ENCODE measurements at places on chromosomes 5 and 9.

DNA sequence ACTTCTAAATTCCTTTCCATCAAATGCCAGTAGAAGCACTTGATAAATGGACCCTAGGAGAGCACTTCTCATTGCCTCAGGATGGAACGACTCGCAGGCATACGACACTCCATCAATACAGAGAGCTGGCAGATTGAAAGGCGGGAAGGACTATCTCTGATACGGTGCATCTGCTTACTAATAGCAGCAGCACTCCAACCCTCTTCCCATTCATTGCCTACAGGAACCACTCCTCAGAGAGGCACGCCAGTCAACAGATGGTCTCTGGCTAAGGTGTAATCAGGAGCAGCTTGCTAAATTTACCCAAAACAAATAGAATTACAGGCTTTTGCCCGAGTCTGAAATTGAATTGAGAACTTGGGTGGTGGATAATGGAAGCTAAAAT, 168.1 kb downstream of the EFNA5 start:
- no peak for DNase-seq

- no peak for DNase-seq
Measured at GRCh38 chr5:68918306-68918705, 175.5 kb upstream of the SLC30A5 start.

GRCh38 chr9:112719241-112719691, 1.3 kb upstream of the INIP start:
- DNase-seq: no peak

- DNase-seq: no peak
Measured at GRCh38 chr5:89930591-89931392, 478.8 kb downstream of the CETN3 start.

- no peak for DNase-seq
Measured at GRCh38 chr9:93204470-93205043, 20.6 kb downstream of the WNK2 start.

DNA sequence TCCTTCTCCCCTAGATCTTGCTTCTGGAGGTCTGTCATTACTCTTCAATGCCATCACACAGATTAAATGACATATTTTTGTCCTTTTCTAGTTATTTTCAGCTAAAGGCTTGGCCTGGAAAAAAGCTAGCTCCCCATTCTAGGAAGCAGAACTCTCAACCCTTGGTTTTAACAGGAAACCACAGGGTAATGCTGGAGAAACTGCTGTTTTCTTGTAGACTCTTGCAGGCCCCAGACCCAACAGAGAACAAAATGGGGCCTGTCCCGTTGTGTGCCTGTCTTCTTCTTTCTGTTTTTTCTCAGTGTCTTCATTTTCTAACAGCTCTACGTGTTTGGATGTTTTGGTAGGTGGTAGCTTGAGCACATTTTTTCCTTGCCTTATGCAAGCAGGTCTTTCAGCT, 21.5 kb downstream of the DCANP1 start:
- no peak for DNase-seq

- no peak for DNase-seq
Measured at GRCh38 chr9:7967093-7967827, 167.7 kb upstream of the DMAC1 start.

DNA sequence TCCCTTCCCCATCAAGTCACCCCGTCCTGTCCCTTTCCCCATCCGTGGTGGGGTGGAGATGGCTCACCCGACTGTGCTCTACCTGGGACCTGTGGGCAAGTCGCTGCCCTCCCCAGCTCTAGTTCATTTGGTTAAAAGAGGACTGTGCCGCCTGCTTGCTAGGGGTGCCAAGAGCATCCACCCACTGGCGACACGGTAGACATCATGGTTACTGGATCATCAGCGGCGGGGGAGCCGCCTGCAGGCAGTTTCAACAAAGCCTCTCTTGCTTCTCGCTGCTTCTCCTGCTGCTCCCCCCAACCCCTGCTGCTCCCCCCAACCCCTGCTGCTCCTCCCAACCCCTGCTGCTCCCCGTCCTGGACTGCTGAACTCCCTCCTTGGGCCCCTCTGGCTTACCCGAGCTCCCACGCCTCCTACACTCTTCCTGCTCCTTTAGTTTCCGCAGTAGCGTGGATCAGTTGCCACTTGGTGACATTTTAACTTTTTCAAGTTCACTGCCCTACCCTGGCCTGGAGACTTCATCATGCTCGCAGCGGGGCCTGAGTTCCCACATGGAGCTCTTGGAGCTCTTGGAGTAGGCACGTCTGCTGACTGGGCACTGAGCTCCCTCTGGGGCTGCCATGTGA, 22.0 kb upstream of the SCGB3A1 start:
- no peak for DNase-seq

Data from HuH-7 (cell line).